KG1 (cell line): ENCODE measurements at places on chromosomes 1 and 21.

- no peak for DNase-seq
Observed at GRCh38 chr1:9010781-9011323, 15.4 kb downstream of the SLC2A7 start.

- no peak for DNase-seq
Observed at GRCh38 chr1:61202854-61203598, 120.7 kb downstream of the NFIA start.

GRCh38 chr1:41322835-41323234, 38.4 kb upstream of the FOXO6 start:
- no peak for DNase-seq

GRCh38 chr1:66493731-66494130, 40.2 kb upstream of the SGIP1 start:
- no peak for DNase-seq

GRCh38 chr1:155969377-155969791, 9.0 kb downstream of the ARHGEF2 start:
- DNase-seq, result no peak

DNA sequence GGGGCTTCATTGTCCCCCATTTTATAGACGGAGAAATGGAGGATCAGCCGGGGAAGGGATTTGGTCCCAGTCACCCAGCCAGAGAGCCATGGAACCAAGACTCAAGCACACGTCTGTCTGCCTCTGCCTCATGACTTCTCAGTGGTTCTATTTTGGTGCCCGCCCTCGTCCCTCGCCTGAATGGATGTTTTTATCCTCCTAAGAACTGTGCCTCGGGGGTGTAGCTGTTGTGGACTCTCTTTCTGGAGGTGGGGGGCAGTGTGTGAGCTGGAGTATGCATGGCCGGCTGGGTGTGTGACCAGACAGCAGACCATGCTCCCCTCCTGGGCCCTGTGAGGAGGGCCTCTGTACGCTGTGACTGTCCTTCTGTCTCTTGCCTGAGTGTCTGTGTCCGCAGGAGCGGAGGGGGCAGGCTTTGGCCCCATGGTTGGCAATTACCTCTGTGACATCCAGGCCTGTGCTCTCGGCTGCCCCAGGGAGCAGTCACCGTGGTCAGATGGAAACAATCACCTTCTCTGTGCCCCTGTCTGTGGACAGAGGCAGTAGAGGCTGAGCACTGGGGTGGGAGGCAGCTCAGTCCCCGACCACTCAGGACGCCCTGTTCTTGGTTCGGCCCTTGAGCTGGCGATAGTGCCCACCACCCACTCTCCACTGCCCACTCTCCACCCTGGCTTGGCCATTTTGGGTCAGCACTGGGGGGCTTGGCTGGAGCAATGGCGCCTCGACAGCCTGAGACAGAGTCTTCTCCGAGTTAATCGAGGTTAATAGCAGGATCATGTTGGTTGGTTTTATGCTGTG, 20.4 kb downstream of the WNT4 start:
- no peak for DNase-seq

GRCh38 chr1:72830606-72831390, 548.5 kb upstream of the NEGR1 start:
- DNase-seq, result no peak

DNA sequence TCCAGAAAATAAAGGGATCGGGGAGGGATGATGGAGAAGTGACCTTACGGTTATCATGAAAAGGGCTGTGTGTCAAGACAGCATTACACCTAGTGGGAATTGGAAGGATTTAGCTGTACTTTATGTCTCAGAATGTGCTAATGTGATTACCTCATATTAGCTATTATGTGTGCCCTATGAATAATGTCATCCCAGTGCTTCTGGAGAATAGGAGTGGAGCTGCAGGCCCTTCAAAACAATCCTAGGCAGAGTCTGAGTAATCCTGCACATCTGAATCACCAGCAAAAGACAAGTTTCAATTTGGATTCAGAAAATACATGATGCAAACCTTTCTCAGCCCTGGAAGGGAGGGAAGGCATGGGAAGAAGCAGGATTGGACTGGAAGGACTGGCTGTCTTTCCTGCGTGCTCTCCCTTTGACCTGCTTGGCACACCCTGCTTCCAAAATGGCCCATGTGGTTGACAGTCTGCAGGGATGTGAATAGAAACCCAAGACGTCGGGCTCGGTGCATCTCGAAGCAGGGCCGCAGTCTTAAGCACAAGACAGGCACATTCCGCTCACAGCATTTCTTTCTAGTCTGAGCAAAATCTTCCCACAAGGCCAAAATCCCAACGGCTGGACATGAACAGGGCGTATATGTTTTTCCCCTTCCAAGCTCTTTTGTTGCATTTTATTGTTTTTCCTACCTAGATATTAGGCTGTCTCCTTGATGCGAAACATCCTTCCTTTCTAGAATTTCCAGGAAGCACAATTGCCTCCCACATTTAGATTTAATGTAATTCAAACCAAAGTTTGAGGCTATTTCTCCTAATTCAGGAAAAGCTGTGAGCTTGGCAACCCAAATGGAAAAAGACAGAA, 54.3 kb upstream of the TARBP1 start:
- DNase-seq, result no peak

DNA sequence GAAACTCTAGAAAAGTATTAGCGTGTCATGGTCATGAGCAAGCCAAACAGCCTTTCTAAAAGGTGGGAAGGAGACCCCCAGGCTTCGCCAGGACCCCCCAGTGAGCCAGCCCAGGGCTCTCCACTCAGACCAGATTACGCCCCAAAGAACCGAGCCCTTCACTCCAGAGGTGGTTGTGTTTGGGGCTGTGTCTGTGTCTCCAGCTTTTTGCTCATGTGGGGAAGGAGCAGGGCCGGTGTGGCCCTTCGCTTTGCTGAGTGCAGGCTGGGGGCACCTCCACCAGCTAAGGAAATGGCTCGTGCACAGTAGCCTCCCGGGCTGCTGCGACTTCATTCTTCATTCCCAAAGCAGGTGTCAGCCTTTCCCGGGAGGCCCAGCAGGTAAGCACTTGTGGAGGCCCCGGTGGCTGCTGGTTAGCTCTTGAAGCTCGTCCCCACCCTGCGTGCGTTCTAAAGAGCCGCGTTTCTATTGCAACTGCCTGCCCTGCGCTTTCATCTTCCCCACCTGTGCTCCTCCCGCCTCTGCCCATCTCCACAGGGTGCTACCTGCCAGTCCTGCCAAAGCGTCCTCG, 531 bp downstream of the TSPEAR start:
- no peak for DNase-seq

- no peak for DNase-seq
Observed at GRCh38 chr21:37888659-37889058, 27.6 kb downstream of the KCNJ6 start.

DNA sequence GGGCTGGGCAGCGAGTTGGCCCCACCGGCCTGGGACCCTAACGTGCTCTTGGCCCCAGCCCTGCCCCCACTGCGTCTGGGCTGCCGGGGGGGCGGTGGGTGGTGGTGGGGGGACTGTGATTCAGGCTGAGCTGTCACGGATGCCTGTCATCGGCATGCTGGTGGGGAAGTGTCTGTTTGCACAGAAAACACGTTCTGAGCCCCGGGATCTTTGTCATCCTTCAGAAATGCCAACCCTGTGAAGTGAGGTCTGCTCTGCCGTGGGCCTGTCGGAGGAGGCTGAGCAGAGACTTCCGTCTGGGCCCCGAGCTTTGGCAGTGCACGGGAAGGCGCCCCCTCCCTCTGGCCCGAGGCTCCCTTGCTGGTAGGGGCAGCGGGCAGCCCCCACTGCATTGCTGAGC, 24.3 kb upstream of the PLCH2 start:
- DNase-seq, result no peak

- DNase-seq, result no peak
Observed at GRCh38 chr21:33075128-33075527, 5.2 kb downstream of the OLIG1 start.

GRCh38 chr1:206584683-206585082, 27.6 kb downstream of the EIF2D start:
- DNase-seq, result no peak

DNA sequence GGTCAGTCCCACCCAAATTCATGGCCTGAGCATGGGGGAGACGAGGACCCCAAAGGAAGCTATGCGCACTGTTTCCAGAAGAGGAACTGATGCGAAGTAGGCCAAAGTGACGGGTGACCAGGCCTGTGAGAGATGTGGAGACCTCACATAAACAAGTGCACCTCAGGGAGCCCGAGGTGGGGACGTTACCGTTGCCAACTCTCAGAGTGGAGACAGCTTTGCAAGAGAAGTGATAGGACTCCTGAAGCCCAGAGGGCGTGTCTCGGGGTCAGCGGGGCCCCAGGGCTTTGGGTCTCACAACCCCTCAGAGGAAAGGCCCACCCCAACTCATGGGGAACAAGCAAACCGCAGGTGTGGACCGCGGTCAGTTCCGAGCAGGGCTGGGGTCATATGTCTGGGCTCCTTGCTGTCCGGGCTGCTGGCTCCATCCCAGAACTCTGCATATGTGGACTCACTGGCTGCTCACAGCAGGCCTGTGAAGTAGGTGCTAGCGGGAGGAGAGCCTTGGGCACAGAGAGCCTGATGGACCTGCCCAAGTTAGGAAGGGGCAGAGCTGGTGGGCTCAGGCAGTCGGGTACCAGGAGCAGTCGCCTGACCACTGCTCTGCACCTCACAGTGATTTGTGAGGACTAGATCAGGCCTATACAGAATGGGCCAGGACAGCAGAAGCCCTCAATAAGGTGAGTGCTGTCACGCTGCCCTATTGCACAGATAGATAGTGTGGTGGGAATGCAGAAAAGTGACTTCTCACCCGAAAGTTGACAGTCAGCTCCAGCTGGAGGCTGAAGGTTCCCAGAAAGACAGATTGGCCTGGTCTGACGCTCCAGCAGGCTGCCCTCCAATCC, 26.2 kb downstream of the STUM start:
- DNase-seq, result no peak

DNA sequence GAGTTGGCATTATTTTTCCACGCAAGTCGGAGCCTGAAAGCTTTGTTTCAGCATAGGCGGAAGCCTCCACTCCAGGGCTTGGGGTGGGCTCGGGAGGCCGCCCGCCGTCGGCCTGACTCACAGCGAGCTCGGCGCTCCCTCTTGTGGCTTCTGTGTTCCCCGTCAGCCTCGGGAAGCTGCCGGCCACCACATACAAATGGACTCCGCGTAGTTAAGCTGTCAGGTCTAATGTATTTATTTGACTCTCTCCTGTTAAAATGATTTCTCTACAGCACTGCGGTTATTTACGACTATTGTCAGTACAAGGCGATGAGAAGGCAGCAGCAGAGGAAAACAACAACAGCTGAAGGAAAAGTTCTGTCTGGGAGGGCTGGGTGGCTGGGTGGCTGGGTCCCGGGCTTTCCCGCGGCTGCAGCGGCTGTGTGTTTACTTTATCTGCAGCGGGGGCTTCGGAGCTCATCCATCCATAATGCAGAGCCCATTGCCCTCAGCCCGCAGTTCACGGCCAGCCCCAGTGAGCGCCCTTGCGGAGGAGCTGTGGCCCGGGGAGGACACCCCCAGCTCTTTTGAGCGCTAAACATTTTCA, 375.7 kb upstream of the CAMK1G start:
- peak; percentile 9 for DNase-seq

DNA sequence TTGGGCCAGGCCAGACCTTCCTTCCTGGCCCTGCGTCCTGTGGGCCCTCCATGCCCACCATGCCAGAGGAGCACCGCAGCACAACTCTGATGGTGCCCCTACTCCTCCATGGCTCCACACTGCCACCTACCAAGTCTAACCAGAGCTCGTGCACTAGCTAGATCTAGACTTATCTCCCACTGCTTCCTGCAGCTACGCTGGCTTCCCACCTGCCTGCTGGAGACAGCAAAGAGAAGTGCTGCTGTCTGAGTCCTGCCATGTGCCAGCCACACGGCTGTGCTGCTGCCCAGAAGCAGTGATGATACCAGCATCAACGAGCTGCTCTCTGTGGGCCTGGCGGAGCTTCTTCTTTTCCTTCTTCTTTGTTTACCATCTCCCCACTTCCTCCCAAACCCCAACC, 4.5 kb downstream of the GUCA2B start:
- DNase-seq, result peak; percentile 46

DNA sequence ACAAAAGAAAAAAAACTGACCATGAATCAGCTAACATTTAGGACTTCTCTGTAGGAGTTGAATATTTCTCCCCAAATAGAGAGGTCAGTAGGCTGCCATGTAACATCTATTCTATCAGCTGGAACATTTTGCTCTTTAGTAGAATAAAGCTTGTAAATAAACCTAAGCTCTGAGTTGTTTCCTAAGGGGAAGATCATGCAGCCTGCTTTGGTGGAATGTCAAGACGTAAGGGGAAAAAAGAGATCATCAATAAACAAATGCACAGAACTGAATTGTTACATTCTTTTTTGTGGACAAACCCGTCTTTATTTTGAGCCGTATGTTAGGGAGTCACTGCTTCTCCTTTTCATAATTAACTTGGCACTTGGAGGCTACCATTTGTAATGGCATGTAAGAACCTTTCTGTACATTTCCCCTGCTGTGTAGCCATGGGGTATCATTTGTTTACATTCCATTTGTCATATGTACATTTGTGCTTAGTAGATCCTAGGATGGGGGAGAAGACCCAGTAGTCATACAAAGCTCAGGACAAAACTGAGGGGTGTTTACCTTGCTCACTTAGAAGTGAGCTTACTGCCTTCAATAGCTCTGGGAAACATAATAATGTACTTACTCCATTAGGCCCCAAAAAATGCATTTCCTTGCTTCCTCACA, 10.8 kb upstream of the PALMD start:
- DNase-seq, result no peak

GRCh38 chr1:187876775-187877174, 1048.0 kb downstream of the PLA2G4A start:
- DNase-seq, result no peak

DNA sequence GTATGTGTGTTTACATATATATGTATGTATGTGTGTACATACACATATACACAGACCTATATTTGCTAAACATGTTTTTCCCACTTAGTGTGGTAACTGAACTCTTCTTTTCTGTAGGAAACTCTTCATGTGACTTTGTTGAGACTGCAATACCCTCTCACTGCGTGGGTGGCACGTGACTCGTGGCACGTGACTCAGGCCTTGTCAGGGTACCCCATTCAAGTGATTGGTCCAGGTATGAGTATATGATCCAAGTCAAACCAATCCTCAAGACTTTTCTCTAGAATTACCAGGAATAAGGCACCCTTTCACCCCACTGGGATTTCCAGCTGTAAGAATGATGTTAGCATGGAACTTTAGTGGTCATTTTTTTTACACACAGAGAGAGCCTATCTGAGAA, 149.2 kb upstream of the KCNK2 start:
- no peak for DNase-seq

DNA sequence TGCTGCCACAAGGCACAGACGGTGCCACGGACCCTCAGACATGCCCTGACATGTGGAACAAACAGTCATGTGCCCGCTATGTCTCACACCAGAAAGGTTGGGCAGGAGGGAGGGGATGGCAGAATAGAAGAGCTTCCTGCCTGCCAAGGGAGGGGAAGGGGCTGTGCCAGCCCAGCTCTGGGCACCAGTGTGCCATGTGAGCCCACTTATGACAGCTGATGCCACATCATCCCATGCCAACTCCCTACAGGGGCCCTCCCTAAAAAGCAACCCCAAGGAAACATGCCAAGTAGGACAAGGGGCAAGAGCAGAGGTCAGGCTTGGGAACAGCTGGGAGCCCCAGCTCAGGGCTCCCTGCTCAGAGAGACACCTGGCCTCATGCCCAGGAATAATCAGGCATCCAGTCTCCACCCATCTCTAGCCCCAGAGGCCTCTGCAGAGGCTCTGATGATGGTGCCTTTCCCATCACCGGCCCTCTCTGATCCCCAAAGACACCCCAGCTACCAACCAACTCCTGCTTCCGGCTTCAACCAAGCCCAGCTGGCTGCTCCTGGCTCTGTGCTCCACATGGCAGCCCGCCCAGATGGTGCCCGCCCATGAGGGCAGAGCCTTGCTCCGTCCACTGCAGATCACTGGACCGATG, 10.3 kb downstream of the ADGRB2 start:
- DNase-seq, result no peak

GRCh38 chr1:55560266-55560665, 345.1 kb upstream of the USP24 start:
- DNase-seq, result no peak
